ENCODE measurements at places on chromosomes 1 and 21.
A peak's percentile ranks its signal among the peaks of the same experiment; 100 is the strongest.

GRCh38 chr1:223748773-223749733, 36.7 kb downstream of the CAPN2 start:
- DNase-seq, result peak; percentile 49

GRCh38 chr21:46146856-46147255, 8.5 kb downstream of the FTCD start:
- no peak for DNase-seq

DNA sequence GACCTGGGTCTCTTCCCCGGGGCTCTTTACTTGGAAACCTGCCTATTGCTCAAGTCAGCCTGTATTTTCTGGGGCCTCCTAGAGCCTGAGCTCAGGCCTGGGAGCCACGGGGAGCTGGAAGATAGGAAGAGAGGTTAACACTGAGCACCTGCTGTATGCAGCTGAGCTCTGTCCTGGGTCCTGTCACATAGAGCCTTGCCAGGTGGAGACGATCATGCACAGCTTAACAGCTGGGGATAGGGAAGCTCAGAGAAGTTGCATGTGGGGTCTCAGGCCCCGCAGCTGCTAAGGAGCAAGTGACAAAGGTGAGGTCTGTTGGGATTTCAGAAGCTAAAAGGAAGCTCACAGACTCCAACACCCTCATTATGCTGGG, 127.4 kb upstream of the TMEM51 start:
- no peak for DNase-seq

DNA sequence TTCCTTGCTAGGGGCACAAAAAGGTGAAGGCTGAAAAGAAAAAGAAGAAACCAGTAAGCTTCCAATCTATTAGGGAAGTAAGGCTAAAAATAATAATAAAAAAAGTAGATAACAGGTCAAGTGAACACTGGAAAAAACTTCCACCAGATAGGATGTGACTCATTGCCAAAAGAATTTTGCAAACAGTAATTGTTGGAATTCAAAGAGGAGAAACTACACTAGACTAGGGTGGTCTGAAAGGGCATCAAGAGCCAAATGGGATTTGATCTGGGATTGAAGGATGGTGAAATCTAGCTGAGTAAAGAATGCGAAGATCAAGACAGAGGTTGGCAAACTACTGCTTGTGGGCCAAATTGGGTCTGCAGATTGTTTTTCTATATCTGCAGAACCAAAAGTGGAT, 6.0 kb upstream of the ST6GALNAC3 start:
- DNase-seq, result peak; percentile 44

GRCh38 chr1:180229483-180230415, at the start of gene LHX4:
TSS of gene LHX4 (plus strand) at chr1:180230264. CDS start at chr1:180230530, 266 bp downstream.
- DNase-seq, result peak; percentile 58

DNA sequence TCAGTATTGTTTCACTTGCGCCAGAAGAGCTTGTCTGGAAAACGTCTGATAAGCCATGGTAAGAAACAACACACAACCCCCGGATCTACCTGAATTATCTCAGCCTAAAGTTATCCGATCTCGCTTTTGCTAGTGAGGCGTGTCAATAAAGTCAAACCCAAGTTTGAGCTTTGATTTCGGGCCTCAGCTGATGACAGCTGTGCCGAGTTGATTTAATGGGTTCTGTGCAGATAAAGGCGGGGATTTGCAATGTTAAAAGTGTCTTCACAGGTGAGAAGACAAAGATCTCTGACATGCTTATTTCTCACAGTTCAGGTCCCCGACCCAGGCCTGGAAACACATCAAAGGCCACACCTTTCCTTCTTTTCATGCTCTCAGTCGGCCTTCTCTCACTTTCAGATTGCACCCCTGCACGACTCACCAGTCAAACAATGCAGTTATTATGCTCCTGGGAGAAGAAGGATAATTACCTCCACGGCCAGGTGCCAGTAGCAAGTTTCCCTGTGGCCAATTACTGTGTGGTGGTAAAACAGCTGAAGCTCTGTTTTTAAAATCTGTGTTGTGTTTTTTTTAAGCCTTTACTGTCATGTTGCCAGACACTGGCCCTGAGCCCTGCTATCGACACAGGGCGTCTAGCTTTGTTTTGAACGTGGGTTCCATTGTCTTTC, 245.3 kb upstream of the RUNX1 start:
- no peak for DNase-seq

DNA sequence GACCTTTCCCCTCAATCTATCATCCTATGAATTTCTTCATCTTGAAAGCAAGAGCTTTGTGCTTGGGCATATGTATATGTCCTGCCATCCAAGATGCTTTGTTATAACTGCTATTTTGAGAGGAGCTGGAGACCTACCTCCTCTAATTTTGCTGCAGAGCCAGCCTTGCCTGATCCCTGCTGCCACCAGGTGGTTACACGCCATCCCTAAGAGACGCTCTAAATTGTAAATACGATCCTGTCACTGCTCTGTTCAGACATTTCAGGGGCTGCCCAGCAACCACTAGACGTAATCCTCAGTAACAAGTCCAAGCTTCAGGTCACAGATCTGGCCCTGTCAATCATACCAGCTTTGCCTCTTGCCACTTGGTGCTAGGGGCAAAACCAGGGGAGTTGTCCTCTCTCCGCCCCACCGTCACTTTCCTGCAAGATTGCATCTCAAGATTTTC, 32.9 kb downstream of the GPA33 start:
- DNase-seq, result peak; percentile 22

DNA sequence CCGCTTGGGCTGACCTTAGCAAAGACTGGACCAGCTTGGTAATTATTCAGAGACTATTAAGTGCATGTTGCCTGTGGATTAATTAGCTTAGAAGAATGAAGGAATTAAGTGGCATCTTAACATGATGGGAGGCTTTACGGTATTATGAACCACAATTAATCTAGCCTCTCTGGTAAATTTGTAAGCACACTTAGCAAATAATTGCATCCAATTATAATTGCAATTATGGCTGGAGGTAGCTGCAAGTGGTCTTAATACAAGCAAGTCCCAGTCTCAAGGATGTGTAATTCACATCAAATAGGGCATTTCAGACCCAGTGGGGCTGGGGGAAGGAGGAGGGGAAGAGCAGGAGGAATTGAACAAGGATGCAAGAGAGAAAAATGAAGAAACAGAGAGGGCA, 151.6 kb downstream of the CNIH3 start:
- DNase-seq, result no peak

GRCh38 chr1:63593886-63594605, 835 bp downstream of the PGM1 start:
- no peak for DNase-seq

- no peak for DNase-seq
Observed at GRCh38 chr1:225461533-225462428, 33.9 kb upstream of the LBR start.

DNA sequence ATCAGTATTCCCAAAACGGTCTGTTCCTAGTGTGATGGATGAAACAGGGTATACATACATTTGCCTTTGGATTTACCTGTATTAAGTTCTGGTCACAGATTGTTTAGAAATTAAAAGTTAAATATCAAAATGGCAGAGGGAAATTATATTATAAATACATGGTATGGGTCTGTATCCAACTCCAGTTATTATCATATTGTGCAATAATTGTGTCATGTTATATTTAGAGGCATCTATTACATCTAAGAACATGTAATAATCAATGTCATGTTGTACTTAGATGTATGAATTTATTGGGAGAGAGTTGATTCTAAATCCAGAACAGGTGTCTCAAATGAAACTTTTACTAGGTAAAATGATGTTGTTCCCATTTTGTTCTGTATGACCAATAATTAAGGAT, 79.6 kb downstream of the SNX7 start:
- no peak for DNase-seq

GRCh38 chr1:185062710-185063370, 17.5 kb downstream of the RNF2 start:
- DNase-seq, result no peak

- DNase-seq, result no peak
Observed at GRCh38 chr1:155170101-155170785, 2.9 kb downstream of the KRTCAP2 start.

DNA sequence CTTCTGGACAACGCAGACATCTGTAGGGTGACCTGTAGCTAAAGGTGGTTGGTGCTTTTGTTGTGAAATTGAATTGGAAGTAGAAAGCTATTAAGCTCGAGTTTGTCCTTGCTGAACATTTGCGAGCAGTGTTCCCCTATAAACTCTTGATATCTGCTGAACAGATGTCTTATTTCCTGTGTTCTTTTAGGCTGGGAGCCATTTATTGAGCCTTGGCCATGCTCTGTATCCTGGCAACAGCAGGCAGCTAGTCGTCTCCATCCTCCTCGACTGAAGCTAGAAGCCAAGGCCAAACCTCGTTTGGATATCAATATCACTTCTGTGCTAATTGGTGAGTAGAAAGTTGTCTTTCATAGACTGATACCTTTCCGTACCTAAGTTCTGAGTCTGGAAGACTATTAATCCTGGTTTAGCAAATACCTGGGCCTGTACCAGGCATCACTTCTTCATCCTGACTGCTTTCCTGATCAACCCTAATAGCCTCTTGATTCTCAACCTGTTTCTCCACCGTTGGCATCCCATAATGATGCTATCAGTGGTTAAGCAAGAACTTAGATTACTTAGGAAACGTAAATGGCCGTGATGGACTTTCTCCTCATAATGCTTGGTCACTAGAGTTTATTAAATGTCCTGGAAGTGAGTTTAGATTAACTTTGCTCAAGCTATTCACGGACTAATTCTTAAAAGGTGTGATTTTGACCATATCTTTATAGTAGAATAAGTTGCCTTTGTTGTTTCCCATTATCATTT, 103.4 kb downstream of the VPS13D start:
- no peak for DNase-seq

- DNase-seq, result no peak
Observed at GRCh38 chr1:223706077-223706973, 6.0 kb upstream of the CAPN2 start.

DNA sequence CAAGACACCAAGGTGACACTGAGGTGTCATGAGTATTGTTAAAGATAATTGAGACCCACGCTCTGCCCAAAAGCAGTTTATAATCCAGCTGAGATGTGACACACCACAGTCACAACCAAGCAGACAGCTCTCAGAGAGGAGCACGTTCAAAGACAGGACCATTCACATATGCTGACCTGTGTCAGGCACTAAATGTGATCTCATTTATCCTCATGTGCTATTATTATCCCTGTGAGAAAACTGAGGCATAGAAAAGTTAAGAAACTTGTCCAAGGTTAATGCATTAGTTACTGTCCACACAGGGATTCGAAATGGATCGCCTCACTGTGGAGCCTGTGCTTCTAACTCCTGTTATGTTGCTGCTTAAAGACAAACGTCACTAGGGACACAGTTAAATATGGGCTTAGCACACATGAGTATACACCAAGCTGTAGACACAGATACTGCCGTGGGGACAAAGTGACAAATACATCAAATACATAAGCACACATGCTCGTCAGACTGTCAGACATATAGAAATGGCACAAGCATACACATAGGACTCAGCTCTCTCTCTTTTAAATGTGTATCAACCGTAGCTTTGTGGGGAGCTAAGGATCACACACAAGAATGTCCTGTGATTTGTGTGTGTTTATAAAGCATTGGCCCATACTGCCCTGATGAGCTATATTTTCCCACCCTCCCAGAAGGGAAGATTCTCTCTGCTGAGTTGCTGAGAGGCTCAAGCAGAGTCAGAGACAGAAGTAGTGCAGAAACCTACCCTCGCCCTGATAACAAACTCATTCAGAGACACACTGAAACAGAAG, 3.5 kb upstream of the IGSF8 start:
- no peak for DNase-seq

DNA sequence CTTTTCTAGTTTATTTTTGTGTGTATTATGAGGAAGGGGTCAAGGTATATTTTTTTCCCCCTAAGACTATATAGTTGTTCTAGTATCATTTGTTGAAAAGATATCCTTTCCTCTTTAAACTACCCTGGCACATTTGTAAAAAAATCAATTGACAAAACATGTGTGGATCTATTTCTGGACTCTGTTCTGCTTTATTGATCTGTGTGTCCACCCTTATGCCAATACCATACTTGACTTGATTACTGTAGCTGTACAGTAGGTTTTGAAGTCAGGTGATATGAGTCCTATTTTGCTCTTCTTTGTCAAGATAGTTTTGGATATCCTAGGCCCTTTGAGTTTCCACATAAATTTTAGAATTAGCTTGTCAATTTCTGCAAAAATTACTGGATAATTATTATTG, 21.2 kb upstream of the SOX13 start:
- DNase-seq, result no peak

DNA sequence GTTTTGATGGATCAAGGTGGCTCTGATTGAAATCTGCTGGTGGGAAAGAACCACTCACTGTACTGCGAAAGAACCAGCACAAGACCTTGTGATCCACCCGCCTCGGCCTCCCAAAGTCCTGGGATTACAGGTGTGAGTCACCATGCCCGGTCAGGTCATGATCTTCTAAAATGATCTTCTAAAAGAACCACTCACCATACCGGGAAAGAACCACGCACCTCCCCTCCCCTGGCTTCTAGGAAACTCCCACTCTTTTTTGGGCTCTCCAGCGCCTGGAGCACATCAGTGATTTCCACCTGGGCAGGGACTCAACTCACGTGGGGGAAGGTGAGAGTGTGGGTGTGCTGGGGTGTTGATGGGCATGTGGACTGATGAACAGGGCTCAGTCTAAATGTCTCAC, 7.9 kb upstream of the RAB7B start:
- no peak for DNase-seq

- no peak for DNase-seq
Observed at GRCh38 chr1:20147846-20148570, 8.9 kb downstream of the PLA2G2F start.

DNA sequence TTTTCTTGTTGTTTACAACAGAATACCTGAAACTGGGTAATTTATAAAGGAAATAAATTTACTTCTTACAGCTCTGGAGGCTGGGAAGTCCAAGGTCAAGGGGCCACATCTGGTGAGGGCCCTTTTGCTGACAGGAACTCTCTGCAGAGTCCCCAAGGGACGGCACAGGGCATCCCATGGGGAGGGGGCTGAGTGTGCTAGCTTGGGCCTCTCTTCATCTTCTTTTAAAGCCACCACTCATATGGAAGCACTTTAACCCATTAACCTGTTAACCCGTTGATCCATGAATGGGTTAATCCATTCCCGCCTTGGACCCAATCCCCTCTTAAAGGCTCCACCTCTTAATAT, 76.3 kb downstream of the OBSCN start:
- DNase-seq, result no peak

DNA sequence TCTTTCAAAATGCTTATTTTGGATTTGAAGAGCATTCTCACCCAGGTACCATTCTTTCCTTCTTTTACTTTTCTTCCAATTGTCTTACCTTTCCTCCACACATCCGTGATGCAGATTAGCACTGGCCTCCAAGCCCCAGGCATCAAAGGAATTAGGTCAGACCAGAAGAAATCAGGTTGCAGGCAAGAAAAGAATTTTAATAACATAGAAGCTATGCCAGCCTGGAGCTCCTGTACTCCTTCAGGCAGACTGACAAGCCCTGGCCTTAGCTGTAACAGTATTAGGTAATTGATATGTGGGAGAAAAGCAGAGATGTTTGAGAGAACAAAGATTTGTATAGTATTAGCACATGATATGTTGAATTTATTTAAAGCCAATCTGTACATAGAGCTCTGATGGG, 390.4 kb upstream of the ADGRL2 start:
- DNase-seq, result no peak

GRCh38 chr1:193926956-193927355, 740.5 kb upstream of the B3GALT2 start:
- no peak for DNase-seq
